Heart left ventricle (tissue), 16 donors: ENCODE measurements at places on chromosomes 3 and 15. TPM values are rescaled to one million over a fixed set of nuclear protein-coding genes. Genes with fewer than 3 reads are reported as not detected.

GRCh38 chr3:23232016-23232415 lies 28.9 kb downstream of the UBE2E2 start:
- H3K4me1 ChIP-seq: peaks cover 25% of the 10 kb centered on the region
- H3K27ac ChIP-seq: no peak overlapping the region
- no peaks in the 10 kb centered on the region for H3K36me3 ChIP-seq
- no peak for DNase-seq

DNA sequence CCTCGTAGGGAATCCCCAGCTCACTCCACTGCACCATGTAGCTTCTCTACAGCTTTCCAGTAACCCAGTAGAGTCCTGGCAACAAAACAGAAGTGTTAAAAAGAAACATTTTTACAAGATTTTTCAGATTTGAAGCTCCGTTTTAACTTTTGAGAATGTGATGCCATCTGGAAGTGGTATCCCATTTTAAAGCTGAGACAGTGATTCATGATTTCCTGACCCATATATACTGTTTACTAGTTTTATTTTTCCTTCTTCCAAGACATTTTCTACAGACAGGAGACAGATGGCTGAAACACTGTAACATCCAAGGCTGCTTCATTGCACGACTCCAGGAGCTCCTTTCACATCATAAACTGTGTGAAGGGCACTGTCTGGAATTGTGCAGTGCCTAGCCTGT lies 30.3 kb upstream of the KCNAB1 start:
- no peaks in the 10 kb centered on the region for H3K4me1 ChIP-seq
- H3K27ac ChIP-seq: no peak overlapping the region
- H3K4me3 ChIP-seq: no peak overlapping the region
- no peak for DNase-seq
- no peaks in the 10 kb centered on the region for H3K27me3 ChIP-seq

- H3K4me3 ChIP-seq: no peak overlapping the region
- H3K36me3 ChIP-seq: no peaks in the 10 kb centered on the region
- H3K4me1 ChIP-seq: peaks cover 27% of the 10 kb centered on the region
- H3K27me3 ChIP-seq: no peaks in the 10 kb centered on the region
- DNase-seq: peak; percentile 73
These were observed 16.1 kb upstream of the CACNA2D2 start for GRCh38 chr3:50519471-50520089.

The TMEM42 gene
- 11.0 TPM for total RNA-seq

DNA sequence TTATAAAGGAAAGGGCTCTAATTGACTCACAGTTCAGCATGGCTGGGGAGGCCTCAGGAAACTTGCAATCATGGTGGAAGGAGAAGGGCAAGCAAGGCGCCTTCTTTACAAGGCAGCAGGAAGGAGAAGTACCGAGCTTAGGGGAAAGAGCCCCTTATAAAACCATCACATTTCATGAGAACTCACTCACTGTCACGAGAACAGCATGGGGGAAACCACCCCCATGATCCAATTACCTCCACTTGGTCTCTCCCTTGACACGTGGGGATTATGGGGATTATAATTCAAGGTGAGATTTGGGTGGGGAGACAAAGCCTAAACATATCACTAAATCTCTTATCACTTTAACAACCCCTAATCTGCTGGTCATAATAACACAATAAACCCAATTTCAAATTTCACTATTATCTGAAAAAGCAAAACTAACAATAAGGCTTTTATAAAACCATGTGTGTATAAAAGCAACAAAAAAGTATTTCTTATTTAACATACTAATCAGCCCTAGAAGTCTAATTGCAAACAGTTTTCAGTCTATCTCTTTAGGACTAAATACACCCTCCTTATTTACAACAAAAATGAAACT lies 43.2 kb downstream of the SCAPER start:
- H3K4me3 ChIP-seq: no peak overlapping the region
- H3K27ac ChIP-seq: no peak overlapping the region
- H3K4me1 ChIP-seq: peaks cover 20% of the 10 kb centered on the region
- H3K36me3 ChIP-seq: peaks cover 7% of the 10 kb centered on the region

GRCh38 chr3:128293930-128294329 lies 140.6 kb downstream of the EEFSEC start:
- no peak overlapping the region for H3K4me3 ChIP-seq
- no peaks in the 10 kb centered on the region for H3K27me3 ChIP-seq
- no peaks in the 10 kb centered on the region for H3K36me3 ChIP-seq

The CHL1 gene
- 1.6 TPM for total RNA-seq

DNA sequence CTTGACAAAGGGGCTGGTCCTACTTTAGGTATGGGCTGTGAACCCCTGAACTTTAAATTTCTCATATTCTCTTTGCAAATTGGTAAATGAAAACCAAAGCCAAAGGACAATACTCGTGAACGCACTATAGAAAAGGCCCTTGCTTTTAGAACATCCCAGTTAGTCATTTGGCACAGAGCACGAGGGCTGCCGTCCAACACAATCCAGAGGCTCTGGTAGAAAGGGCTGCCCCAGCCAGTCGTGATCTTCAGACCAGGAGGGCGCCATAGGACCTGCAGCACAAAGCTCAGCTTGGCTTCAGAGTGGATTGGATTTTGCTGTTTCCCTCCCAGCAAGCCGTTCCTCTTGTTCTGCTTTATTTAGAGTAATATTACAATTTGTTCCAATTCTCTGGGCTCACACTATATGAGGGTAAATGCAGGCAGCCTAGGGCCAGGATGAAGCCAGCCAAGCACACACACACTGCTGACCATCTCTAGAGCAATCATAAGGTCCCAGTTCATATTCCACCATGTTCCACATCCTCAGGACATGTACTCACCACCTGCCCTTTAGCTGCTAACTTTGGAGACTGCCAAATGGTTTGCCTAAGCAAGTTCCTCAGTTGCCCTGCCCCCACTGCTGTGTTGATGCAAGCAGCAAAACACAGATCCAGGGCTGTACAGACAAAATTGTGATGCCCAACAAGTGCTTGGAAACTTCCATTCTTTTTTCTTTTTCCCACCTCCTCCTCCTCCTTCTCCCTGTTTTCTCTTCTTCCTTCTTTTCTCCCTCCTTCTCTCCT lies 6.0 kb upstream of the BFSP2 start:
- H3K4me3 ChIP-seq: no peak overlapping the region
- no peak for DNase-seq
- H3K27me3 ChIP-seq: no peaks in the 10 kb centered on the region
- no peaks in the 10 kb centered on the region for H3K4me1 ChIP-seq

- no peak for DNase-seq
- no peak overlapping the region for H3K4me3 ChIP-seq
- H3K27me3 ChIP-seq: no peaks in the 10 kb centered on the region
- no peaks in the 10 kb centered on the region for H3K4me1 ChIP-seq
- peaks cover 85% of the 10 kb centered on the region for H3K36me3 ChIP-seq
- no peak overlapping the region for H3K27ac ChIP-seq
These were observed 84.7 kb downstream of the PPP2R3A start for GRCh38 chr3:136050250-136050649.

DNA sequence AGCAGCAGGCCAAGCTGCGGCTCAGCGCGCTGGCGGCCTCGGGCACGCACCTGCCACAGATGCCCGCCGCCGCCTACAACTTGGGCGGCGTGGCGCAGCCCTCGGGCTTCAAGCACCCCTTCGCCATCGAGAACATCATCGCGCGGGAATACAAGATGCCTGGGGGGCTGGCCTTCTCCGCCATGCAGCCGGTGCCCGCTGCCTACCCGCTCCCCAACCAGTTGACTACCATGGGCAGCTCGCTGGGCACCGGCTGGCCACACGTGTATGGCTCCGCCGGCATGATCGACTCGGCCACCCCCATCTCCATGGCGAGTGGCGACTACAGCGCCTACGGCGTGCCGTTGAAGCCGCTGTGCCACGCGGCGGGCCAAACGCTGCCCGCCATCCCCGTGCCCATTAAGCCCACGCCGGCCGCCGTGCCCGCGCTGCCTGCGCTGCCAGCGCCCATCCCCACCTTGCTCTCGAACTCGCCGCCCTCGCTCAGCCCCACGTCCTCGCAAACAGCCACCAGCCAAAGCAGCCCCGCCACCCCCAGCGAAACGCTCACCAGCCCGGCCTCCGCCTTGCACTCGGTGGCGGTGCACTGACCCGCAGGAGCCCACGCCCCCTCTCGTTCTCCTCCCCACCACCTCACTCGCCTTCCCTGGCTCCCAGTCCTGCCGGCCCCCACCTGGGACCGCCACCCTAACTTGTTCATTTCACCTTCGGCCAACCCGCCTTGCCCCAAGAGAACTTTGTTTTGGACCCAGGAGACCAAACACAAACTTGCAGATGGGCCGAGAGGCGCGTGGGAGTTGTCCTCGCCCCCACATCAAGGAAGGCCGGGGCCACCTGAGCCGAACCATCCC lies 1.5 kb downstream of the FOXB1 start:
- no peaks in the 10 kb centered on the region for H3K36me3 ChIP-seq
- H3K27me3 ChIP-seq: peaks cover 83% of the 10 kb centered on the region
- H3K4me1 ChIP-seq: peaks cover 35% of the 10 kb centered on the region
- H3K4me3 ChIP-seq: peak overlapping the region; percentile 53
- H3K27ac ChIP-seq: no peak overlapping the region

DNA sequence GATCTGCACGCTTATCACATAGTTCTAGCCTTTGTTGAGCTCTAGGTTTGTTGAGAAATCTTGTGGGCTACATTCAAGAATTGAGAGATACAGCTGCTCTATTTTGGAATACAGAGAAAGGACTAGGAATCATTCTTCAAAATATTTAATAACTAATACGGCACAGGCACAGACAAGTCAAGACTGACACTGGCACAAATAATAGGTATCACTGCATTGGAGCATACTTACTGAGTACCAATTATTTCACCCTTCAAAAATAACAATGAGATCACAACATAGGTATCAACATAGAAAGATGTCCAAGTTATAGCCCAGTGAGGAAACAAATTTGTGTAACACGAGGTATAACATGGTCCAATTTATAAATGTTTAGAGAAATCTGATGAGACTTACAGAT lies 133.7 kb upstream of the TSC22D2 start:
- no peaks in the 10 kb centered on the region for H3K4me1 ChIP-seq
- H3K27me3 ChIP-seq: no peaks in the 10 kb centered on the region
- no peak for DNase-seq
- no peak overlapping the region for H3K27ac ChIP-seq
- no peaks in the 10 kb centered on the region for H3K36me3 ChIP-seq

DNA sequence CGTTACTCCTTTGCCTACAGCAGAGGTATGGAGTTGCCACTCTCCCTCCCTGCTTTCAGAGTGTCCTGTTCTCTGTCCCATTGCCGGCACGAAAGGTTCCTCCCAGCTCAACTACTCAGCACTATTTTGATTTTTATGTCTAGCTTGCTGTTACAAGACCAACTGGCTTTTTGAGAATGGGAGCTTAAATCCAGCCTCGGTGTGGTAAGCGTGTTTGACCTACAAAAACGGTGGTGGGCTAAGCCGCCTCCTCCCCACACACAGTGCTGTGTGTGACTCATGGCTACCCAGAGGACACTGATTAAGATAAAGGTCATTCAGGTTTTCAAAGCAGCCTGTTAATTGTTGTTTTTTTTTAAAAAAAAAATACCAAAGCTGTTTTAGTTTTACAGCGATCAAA lies 64.5 kb downstream of the LRTM1 start:
- no peak overlapping the region for H3K4me3 ChIP-seq
- DNase-seq: no peak
- no peaks in the 10 kb centered on the region for H3K36me3 ChIP-seq
- H3K27ac ChIP-seq: no peak overlapping the region
- H3K27me3 ChIP-seq: no peaks in the 10 kb centered on the region
- peaks cover 4% of the 10 kb centered on the region for H3K4me1 ChIP-seq

- no peaks in the 10 kb centered on the region for H3K4me1 ChIP-seq
- H3K4me3 ChIP-seq: no peak overlapping the region
- DNase-seq: no peak
- no peak overlapping the region for H3K27ac ChIP-seq
- peaks cover 7% of the 10 kb centered on the region for H3K36me3 ChIP-seq
- H3K27me3 ChIP-seq: no peaks in the 10 kb centered on the region
These were observed 66.6 kb upstream of the PAQR5 start for GRCh38 chr15:69232144-69232543.

DNA sequence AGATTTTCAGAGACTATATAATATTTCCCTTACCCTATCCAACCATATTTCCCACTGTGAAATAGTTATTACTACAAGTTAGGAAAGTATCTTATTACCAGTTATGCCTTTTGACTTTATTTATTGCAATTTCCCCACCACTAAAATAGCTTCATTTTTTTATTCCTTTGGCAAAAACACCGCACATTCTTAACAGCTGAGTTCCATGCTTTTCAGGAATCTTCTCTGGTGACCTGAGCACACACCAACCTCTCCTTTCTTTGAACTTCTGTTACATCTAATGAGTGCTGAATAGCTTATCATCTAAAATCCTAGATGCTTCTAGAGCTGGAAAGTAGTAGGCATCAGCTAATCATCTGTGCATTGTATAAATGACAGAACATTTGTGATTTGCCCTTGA lies 99.1 kb downstream of the UBE2E2 start:
- DNase-seq: no peak
- no peak overlapping the region for H3K4me3 ChIP-seq
- no peaks in the 10 kb centered on the region for H3K36me3 ChIP-seq
- no peak overlapping the region for H3K27ac ChIP-seq

DNA sequence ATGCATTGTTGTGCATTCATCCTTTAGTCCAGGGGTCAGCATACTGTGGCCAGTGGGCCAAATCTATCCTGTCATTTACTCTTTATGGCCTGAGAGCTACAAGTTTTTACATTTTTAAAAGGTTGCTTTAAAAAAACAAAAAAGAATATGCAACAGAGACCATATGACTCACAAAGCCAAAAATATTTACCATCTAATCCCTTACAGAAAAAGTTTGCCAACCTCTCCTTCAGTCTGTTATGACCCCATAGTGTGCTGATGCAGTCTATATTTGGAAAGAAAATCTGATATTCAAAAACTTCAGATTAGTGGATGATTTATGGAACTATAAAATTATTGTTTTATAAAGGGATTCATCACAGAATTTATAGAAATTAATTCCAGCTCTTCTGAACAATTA lies 237.5 kb upstream of the IL12A start:
- H3K36me3 ChIP-seq: no peaks in the 10 kb centered on the region
- no peaks in the 10 kb centered on the region for H3K27me3 ChIP-seq
- H3K27ac ChIP-seq: no peak overlapping the region
- DNase-seq: no peak
- H3K4me3 ChIP-seq: no peak overlapping the region
- no peaks in the 10 kb centered on the region for H3K4me1 ChIP-seq

DNA sequence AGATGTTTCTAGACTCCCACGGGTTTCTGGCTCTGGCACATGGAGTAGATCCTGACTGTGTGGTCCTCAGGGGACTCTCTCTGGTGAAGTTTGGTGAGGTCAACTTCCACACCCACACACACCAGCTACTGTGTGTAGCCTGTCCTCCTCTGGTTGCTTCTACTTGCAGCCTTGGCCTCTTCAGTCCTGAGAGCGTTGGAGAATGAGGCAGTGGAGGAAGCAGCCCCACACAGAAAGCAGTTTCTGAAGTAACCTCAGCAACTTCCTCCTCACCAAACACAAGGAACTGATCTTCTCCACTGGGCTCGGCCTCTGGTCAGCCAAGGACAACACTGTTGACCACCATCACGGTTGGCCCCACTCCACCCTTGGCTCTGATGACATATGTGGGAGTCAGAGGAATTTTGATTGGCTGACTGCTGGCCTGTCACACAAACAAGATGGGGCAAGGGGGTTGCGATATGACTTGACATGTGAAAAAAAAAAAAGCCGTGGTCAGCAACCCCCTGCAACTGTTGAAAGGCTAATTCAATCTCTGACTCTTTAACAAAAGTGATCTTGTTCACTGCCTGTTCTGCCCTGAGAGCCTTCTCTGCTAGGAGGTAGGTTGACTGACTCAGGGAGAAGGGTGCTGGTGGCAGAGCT lies 19.6 kb downstream of the CD86 start:
- H3K4me3 ChIP-seq: no peak overlapping the region
- no peaks in the 10 kb centered on the region for H3K27me3 ChIP-seq
- peaks cover 60% of the 10 kb centered on the region for H3K4me1 ChIP-seq
